ENCODE measurements at places on chromosomes 13 and 19.
A peak's percentile ranks its signal among the peaks of the same experiment; 100 is the strongest.

- DNase-seq: no peak
Measured at GRCh38 chr19:8109455-8109854, 39.9 kb downstream of the FBN3 start.

- peak; percentile 89 for DNase-seq
Measured at GRCh38 chr13:113951246-113951999, 22.5 kb downstream of the C13orf46 start.

GRCh38 chr13:75861786-75862185 lies 225.7 kb downstream of the LMO7 start:
- DNase-seq: no peak

DNA sequence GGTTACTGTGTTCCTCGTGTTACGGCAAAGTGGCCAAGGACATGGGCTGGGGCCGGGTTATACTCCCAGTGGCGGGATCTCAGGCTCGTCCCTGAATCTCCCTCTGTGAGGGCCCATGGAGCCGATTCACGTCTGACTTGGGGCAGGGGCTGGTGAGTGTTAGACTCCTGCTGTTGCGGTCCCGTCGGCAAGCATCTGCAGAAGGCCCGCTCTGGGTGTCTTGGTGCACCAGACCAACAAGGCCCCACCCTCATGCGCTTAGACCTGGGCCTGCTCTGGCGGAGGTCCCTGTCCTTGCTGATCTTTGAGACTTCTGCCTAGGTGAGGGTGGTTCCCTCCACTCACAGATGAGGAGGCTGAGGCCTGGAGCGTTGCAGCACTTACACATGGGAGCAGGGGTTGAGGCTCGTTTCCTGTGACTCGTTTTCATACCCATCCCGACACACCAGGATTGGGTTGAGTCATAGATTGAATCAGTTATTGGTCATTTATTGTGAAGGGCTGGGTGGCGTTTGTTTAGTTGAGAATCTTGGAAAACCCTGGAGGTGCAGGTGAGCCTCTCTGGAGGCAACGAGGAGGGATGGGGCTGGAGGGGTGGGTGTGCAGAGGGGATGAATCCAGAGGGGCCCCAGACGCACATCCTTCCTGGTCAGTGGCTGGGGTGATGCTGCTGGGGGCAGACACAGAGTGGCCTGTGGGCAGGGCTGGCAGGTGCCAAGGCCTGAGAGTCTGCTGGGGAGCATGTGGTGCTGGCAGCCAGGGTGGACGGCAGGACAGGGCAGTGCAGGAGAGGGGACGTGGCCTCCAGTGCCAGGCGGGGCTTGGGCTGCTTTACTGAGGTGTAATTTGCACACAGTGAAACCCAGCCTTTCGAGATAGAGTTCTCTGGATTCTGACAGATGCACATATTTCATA lies 4.6 kb downstream of the EPN1 start:
- DNase-seq: no peak

DNA sequence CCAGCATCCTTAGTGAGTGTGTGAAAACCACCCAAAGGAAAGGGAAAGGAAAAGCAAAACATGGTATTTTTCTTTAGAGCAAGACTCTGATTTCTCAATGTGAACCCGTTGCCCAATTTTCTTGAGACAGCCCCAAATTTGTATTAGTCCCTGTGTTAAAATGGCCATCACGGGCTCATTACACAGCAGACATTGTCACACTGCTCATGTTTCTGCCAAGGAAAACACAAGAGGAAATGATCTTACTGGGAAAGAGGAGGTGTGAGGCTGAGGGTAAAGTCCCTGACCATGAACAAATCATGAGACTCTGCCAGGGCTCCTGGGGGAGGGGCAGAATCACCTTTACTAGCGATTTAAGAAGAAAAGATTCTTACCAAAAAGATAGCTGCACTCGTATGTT lies 54.4 kb downstream of the FAM124A start:
- DNase-seq: peak; percentile 35

DNA sequence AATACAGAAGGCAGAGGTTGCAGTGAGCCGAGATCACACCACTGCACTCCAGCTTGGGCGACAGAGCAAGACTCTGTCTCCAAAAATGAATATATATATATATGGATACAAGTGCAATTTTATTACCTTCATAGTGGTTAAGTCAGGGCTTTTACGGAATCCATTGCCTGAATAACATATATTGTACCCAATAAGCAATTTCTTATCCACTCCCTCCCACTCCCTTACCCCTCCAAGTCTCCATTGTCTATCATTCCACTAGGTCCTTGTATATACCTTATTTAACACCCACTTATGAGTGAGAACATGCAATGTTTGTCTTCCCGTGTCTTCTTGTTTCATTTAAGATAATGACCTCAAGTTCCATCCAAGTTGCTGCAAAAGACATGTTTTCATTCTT lies 48.3 kb upstream of the AKAP11 start:
- DNase-seq: no peak

DNA sequence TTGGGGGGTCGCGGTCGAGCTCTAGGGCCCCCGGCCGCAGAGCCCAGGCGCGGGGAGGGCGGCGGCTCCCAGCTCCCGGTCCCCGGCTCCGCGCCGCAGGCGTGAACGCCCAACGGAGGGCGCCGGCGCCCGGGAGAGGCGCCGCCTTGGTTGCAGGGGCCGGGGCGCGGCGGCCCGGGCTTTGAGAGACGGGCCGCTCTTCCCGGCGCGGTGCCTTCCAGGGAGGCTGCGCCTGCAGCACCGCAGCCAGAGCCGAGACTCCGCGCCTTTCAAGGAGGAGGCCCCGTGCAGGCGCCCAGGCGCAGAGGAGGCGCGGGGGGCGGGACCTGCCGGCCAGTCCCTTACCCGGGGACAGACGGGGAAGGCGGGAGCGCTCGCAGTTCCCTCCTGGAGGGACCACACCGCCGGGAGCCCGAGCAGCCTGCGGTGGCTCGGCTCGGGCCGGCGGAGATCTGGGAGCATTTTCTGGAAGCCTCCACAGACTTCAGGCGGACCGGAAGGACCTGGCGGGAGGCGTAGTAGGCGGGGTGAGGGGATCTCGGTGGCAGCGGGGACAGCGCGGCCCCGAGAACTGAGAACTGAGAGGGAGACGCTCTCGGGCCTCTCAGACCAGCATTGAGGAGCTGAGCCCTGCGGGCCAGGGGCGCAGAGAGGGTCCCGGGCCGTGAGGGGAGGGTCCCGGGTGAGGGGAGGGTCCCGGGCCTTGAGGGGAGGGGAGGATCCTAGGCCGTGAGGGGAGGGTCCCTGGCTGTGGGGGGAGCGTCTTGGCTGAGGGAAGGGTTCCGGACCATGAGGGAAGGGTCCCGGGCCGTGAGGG lies 25.5 kb upstream of the MCF2L start:
- DNase-seq: peak; percentile 54
